Hindlimb muscle (tissue), 1 donor: ENCODE measurements at places on chromosomes 2 and 18. TPM values are rescaled to one million over a fixed set of nuclear protein-coding genes. Genes with fewer than 3 reads are reported as not detected.

DNA sequence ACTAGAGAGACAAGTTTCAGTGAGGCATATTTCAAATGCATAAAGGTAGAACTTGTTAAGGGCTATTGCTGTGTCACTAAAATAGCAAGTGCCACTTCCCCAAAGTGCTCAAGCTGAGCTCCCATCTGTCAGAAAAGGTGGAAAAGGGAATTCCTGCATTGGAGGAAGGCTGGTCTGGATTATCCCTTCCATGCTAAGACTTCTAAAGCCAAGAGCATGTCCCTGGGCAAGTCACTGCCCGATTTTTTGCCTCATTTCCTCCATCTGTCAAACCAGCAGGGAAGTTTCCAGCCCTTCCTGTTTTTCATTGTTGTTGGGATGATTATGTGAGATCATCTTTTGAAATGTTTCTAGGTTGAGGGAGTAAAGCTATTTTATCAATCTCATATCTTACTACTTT, 175.5 kb downstream of the SETBP1 start:
- no peak for DNase-seq

ARHGAP28 gene
- 23.7 TPM for polyA plus RNA-seq

B4GALT6 gene
- 11.6 TPM for polyA plus RNA-seq

CRYGC gene
- polyA plus RNA-seq, result not detected

ATP6V1B1 gene
- polyA plus RNA-seq, result 1.3 TPM

GRCh38 chr2:120593921-120594686, 141.6 kb upstream of the GLI2 start:
- no peak for DNase-seq

GRCh38 chr2:84865181-84865783, 15.6 kb downstream of the TRABD2A start:
- DNase-seq, result no peak

DNA sequence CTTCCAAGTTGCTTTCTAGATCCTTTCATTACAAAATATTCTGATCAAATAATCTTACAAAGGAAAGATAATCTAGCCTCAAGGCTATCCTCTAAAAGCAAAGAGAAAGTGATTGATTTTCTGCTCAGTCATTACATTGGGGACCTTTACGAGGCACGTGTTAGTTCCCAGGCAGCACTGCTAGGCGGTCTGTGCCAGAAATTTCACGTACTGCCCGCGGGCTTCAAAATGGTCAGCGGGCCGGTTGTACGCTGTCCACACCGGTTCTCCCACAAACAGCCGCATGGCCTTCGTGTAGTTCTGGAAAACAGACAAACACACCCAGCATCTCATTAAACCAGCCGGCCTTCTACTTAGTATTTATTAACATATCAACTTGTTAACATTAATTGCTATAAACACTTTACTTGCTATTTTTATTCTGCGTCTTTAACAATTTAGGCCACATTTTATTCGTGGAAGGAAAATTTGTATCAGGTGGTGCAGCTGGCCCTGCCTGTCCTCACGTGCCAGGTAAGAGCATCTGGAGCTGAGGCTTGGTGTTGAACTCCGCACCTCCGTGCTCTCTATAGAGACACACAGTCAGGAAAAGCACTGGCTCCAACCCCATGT, 20.4 kb downstream of the ADI1 start:
- DNase-seq, result no peak

- DNase-seq, result no peak
Measured at GRCh38 chr2:161796192-161796591, 172.0 kb downstream of the SLC4A10 start.

PCARE gene
- polyA plus RNA-seq, result 0.28 TPM

REG3G gene
- polyA plus RNA-seq, result not detected

GAREM2 gene
- polyA plus RNA-seq, result 5.2 TPM

DNA sequence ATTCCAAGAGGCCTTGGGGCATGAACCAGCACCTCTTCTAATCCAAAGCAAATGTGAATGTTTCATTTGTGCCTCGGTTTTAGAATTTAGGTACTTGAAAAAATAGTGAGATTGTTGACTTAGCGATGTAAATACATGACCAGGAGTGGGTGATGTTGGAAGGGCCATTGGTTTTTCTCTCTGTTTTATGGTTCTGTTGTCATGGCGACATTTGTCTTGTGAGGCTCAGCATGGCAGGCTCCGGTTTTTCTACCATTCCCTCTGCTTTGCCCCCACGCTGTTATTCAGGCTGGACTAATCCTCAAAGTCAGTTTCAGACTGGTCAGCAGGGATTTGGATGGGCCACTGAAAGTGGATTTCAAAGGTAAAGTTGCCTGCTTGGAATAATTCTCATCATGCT, 255.4 kb downstream of the ALPK2 start:
- DNase-seq, result no peak

DNA sequence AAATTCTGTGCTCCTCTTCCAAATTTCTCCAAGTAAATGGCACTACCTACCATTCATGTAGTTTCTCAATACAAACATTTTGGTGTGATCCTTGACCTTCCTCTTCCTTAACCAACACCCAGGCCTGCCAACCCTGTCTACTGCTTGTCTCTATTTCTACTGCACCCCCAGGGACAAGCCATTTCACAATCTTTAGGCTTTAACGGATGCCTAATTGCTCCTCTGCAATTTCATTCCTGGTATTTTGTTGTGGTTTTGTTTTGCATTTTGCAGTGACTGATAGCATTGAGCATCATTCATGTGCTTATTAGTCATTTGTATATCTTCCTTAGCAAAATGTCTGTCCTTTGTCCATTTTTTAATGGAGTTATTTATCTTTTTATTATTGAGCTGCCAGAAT, 10.0 kb downstream of the FAP start:
- no peak for DNase-seq

DNA sequence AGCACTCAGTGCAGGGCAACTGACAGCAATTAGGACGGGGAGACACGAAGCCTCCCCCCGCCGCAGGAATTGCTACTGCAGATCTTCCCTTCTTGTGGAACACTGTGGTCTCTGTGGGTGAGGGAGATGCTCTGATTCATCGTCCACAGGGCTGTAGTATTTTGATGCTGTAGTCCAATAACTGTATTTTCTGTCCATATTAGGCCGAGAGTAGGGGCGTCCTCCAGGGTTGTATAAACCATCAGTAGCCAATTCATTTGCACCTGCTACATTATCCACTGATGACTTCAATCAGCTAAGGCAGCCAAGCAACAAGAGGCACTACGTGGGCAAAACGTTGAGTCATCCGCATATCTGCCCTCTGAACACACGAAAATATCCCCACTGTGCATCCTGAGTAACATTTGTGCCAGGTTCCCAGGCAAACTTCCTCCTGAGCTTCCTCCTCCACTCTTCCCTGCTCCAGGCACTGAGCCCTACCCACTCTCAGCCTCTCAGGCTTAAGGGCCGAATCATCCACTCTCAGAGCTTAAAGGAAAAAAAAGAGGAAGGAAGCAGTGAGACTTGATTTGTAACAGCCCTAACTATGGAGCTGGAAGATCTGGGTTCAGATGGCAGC, 62.1 kb downstream of the LBH start:
- DNase-seq, result no peak

- peak; percentile 63 for DNase-seq
Measured at GRCh38 chr2:8525582-8526402, 156.1 kb upstream of the ID2 start.

SAG gene
- 0.22 TPM for polyA plus RNA-seq

SLC38A11 gene
- polyA plus RNA-seq, result 0.15 TPM
